ENCODE measurements at places on chromosomes 16 and 17.

DNA sequence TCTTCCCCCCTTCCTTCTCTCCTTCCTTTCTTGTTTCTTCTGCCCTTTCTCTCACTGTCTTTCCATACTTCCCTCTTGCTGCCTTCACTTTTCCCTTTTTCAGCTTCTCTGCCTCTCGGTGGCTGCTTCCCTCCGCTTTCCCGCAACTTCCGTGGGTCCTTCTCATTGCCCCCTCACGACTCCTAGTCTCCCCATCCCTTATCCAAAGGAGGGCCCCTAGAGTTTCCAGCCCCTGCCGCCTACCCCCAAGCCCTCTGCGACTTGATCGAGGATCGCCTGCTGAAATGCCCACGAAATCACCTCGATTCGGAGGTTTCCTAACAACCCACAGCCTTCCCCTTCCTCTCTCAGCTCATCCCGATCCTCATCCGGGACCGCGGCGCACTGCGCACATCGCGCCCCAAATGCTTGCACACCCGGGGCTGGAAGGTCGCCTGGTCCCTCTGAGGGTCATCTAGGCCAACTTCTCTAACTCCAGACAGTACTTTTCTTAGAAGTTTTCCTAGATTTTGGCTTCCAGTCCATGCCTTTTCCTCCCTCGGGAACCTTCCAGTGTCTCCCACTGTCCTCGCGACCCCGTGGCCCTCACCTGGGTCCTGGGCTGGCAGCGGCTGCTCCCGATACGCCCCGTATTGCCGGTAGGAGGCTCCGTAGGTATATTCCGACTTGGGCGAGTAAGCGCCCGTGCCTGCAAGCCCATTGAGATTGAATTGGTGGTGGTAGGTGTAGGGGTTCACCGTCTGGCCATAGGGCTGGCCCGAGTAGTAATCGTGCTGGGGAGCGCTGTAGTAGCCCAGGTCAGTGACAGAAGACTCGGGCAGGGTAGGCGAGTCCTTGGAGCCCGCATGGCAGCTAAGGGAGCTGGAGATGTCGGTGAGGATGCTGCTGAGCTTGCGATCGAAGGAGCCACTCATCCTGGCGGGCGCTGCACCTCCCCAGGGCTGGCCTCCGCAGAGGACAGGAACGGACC, 654 bp downstream of the DLX3 start:
- no peak for DNase-seq

DNA sequence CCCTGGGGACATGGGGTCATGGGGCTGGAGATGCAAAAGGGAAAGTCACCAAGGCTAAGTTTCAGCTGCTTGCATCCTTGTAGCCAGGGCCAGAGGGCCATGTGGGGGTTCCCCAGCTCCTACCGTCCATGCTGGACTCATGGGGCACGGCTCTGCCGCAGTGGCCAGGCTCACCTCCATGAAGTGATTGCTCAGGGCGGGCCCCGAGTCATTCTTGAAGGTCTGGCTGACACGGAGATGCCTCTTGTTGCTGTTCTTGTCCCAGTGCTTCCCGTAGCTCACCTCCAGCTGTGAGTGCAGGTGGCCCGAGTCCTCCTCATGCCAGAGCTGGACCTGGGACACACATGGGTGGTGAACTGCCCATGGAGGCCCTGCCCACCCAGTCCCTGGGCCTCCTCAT, 114.5 kb downstream of the RMI2 start:
- DNase-seq: no peak

DNA sequence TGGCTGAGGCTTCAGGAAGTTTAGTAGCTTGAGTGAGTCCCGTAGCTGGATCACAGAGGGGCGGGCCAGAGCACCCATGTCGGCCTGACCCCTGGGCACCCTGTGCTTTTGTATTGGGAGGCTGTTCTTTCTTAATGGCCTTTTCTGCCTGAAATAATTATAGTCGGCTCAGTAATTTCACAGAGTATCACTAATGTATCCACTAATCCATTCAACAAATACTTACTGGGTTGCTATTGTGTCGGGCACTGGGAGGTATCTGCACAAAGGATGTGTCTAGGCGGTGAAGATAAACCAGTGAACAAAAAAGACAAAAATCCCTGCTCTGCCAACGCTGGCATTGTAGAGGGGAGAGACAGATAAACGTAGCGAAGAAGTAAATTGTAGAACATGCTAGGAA, 318.6 kb downstream of the FOXL1 start:
- no peak for DNase-seq

GRCh38 chr17:62657690-62658089, 30.2 kb downstream of the MRC2 start:
- DNase-seq: no peak

DNA sequence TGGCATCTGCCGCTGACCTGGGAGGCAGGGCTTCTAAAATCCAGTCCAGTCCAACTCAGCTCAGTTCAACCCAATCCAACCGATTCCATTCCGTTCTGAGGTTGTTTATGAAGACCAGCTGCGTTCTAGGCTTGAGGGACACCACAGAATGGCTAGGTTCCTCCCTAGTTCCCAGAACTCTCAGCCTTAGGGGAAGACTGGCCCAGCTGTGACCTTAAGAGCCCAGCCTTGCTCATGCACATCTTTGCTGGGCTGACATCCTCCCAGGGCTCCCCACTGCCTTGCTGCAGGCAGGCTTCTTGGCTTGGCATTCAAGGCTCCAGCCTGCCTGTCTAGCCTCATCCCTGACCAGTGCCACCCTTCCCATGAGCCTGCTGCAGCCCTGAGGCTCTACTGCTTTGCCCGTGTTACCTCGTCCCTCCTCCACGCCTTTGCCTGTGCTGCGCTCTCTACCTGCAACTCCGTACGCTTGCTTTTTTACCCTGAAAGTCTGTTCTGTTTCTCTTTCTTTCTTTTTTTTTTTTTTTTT, 7.9 kb downstream of the SLC12A3 start:
- DNase-seq: no peak

DNA sequence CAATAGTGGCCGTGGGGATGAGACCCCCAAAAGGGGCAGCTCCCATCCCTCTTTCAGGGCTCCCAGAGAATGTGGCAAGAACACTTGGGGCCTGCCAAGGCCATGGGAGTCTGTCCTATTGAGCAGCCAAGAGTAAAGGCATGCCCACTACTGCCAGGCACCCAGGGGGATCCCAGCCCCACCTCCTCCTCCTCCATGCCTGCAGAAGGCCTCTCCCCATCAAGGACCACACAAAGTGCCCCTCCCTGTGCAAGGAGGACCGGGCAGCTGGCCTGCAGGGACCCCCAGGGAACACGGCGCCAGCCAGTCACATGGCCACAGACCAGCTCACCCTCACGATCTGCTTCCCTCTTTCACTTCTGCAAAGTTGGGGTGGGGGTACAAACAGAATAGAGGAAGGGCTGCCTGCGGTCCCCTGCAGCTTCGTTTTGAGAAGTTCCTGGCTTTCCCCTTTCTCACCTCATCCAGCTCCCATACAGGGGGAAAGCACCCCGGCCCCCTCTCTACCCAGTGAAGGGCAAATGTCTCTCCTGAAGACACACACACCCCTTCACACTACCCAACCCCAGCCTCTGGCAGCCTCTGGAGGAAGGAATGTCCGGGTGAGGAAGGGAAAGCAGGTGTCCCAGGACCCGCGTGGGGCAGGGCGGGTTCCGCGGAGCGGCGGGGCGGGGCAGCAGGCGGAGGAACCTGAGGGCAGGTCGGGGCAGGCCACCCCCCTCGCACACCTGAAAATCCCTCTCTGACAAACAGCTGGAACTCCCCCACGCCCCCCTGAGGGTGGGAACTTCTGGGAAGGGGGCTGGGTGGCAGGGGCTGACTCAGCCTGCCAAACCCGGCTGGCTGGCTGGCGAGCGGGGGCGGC, 2.0 kb downstream of the PPP1R9B start:
- peak; percentile 78 for DNase-seq

DNA sequence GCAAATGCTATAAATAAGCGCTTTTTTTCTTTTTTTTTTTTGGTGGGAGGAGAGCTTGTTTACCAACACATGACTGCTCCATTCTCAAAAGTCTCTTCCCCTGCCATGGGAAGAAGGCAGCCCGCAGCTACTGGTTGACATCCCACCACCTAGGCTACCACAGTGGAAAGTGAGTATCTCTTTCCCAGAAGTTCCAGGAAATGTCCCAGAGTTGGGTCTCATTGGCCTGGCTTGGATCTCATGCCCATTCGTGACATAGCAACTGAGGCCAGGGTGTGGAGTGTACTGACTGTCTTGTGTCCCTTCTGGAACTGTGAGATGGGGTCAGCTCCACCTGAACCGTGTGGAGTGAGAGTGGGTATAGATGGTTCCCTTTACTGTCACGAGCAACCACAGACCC, 29.5 kb upstream of the BRD7 start:
- DNase-seq: no peak

- no peak for DNase-seq
Observed at GRCh38 chr17:47273245-47273644, 19.6 kb downstream of the ITGB3 start.

DNA sequence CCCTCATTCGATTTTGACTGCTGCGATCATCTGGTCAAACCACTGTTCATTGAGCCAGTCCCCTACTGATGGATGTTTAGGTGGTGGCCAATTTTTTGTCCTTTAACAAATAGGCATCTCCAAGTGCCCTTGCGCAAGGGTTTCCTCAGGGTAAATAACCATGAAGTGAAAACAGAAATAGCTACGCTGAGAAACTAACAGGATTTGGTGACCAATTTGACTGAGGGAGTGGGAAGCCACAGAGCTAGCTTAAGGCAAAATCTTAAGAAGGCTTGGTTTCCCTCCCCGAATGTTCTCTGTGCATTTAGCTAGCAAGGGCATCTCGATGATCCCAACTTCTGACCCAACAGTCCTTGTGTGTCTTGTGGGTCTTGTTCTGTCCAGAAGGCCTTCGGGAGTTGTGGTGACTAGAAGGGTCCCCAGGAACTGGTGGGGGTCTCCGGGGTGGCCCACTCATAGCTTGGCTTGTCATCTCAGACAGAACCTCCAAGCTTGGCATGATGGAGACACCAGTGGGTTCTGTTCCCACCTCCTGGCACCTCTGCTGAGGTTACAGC, 117.2 kb downstream of the SOCS1 start:
- no peak for DNase-seq

GRCh38 chr16:88536510-88536909, 33.7 kb upstream of the ZC3H18 start:
- no peak for DNase-seq

GRCh38 chr17:82370471-82371332, 863 bp upstream of the UTS2R start:
- DNase-seq: peak; percentile 27

DNA sequence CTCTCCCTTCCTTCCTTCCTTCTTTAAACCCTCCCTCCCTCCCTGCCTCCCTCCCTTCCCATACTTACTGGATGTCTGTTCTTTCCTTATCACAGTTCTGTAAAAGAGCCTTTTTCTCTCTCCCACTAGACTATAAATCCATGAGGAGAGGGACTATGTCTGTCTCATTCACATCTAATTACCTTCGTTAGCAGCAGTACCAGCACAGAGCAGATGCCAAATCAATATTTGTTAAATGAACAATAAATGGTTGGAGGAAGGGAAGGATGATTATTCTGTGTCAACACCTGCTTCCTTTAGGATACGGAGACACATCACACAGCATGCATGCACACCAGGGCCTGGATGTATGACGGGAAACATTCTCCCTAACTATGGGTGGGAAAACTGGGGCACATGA, 94.2 kb downstream of the DNAH3 start:
- no peak for DNase-seq

GRCh38 chr17:65228287-65228686, 91.1 kb downstream of the RGS9 start:
- no peak for DNase-seq

GRCh38 chr16:88691924-88692560, 5.7 kb upstream of the SNAI3 start:
- DNase-seq: peak; percentile 18

DNA sequence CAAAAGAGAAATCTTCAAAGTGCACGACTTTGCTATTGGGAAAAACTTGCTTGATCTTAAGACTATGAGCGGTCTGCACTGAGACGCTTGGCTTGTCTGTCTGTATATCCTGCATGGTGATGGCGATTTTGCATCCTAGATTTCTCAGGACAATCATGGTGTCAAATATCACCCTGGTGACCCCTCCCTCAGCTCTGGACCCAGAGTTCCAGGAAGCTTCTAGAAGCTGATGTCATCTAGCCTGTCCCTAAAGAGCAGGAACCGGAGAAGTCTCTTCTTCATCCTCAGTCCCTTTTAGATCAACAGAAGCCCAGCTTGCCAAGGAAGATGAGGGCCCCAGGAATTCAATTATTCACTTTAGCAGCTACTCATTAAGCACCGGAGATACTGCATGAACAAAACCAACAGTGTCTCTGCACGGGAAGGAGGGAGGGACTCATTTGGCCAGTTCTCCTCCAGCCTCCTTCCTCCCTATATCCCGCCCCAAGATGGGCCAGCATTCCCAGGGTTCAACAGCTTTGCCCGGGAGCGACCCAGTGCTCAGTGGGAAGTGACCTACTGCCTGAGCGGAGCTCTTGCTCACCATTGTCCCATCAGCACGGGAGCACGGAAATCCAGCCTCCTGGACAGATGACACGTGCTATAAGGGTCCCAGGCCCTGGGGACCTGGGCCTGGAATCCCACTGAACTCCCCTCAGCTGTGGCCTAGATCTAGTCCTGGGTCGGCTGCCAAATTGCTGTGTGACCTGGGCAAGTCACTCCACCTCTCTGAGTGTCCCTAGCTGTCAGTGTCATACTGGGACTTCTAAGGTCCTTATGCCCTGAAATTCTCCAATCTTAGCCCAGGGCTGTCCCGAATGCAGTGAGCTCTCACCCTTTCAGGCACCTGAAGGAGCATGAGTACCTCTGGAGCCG, 3.8 kb downstream of the EMP2 start:
- DNase-seq: no peak

- peak; percentile 39 for DNase-seq
Observed at GRCh38 chr17:75181608-75182318, 996 bp downstream of the SUMO2 start.

DNA sequence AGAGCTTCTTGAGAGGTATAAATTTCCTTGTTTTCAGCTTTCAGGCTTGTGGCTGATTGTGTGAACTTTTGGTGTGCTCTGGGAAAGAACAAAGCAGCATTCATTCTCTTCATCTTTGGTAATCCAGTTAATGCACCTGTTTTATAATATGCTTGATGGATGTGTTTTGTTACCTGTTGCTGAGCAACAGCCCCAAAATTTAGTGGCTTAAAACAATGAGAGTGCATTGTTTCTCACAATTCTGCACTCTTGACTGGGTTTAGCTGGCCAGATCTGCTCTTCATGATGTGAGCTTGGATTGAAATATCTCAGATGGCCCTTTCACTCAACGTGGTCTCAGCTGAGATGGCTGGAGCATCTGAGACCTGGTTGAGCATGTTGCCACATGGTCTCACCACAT, 58.7 kb upstream of the NOL11 start:
- DNase-seq: no peak

DNA sequence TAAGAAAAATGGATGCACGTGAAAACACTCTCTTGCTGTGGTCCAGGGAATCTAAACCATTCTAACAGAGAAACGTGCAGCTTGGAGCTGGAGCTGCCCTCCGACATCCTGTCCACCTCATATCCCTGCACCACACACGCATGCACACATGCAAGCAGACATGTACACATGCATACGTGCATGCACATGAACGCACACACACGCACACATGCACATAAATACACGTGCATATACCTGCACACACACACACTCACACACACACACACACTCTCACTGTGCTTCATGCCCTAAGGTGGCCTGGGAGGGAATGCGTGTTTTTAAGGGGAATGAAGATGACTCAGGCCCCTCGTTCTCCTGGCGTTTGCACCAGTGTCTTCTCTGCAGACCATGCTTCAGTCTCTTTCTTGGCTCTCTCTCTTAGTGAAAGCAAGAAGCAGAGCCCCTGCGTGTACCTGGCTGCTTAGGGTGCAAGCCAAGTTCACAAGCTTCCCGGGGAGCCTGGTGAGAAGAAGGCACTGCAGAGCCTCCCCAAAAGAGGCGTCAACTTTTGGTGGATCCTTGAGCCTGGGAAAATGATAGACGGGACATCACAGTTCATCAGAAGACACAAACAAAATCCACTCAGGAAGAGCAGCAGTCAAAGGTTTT, 72.8 kb downstream of the GOSR1 start:
- DNase-seq: no peak
